Stomach (tissue), 19 donors: ENCODE measurements at places on chromosomes 4 and X.

DNA sequence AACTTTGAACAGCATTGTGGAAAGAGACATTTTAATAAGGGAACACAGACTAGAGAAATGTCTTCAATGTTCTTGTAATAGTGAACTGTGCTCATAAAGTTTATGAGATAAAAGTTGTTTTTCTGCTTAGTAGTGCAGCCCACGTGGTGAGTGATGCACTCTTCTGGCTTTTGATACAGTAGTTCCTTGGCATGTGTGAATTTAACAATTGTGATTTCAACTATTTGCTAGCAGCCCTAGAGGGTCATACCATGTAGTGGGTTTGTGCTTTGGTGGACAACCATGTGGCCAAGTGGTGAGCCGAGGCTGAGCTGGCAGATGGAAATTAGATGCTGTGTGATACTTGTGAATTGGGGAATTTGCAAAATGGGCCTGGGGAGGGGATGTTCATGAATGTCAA is 116.2 kb upstream of the SLC4A4 start:
- no peak for DNase-seq

DNA sequence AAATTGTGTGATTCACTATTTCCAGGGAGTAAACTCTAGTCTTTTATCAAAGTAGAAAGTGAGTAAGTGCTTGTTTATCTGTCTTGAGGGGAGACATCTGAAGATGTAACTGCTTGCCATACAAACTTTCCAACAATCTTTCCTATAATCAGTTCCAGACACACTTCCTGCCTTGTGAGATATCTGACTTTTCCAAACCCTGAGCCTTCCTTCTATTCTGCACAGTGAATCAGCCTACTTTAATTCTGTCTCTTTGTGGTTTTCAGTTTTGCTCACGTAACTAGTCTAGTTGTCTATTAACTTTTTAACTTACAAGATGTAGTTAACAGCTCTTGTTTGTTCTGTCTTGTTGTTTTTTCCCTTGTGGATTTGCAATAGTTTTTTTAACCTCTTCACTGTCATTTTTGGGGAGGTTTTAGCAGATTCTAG is 947.8 kb downstream of the C4orf33 start:
- DNase-seq: no peak

DNA sequence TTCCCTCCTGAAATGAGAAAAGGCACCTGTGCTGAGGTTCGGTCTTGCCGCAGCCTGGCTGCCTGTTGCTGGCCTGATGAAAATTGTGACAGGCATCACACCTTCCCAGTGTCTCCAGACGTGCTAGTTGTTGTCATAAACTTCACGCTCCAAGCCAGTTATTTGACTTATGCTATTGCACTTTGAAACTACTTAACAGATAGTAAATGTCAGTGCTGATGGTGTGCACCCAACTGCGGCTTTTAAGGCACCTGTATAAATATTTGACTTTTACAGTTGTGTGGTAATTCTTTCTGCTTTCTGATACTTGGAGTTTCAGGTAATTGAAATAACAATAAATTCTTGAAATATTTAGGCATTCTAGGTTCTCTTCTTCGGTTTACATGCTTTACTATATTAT is 1.8 kb downstream of the WWC2 start:
- peak; percentile 39 for DNase-seq

- DNase-seq: peak; percentile 19
Observed at GRCh38 chrX:107827030-107827831, 1.6 kb downstream of the MID2 start.

GRCh38 chr4:127829014-127829413 is 46.9 kb downstream of the HSPA4L start:
- no peak for DNase-seq

- DNase-seq: no peak
Observed at GRCh38 chr4:56791316-56791715, 30.2 kb downstream of the SPINK2 start.

DNA sequence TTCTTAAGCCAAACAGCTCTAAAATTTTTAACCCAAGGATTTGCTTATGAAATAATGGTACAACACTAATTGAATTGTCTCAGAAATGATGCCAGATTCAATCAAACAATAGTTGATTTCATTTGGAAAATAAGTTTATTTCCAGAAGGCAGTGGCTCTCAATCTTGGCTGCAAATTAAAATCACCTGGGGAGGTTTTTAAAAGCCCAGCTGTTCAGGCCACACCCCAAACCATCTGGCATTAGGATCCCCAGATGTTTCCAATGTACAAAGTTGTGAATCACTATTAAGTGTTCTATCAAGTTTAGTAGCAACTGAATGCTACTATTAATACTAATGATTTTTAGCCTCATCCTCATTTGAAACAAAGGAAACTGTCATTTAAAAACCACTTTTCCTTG is 22.2 kb downstream of the TMEM184C start:
- no peak for DNase-seq

- DNase-seq: no peak
Observed at GRCh38 chr4:167614866-167615265, 380.6 kb upstream of the SPOCK3 start.

DNA sequence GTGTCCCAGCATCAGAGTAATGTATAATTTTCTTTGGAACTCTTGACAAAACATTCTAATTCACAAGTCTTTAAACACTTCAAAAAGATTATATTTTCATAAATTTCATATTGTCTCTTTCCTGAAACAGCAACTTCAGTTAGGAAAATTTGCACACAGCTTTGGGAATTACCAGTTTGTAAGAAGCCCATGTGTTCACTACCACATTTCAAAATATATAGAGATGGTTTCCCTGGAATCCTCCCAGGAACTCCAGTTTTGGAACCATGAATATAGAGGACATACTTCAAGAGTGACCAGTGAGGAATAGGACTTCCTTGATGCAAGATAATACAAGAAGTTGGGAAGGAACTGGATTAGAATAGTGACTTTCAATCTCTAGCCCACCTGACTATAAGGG is 28.7 kb upstream of the HPGDS start:
- DNase-seq: no peak

DNA sequence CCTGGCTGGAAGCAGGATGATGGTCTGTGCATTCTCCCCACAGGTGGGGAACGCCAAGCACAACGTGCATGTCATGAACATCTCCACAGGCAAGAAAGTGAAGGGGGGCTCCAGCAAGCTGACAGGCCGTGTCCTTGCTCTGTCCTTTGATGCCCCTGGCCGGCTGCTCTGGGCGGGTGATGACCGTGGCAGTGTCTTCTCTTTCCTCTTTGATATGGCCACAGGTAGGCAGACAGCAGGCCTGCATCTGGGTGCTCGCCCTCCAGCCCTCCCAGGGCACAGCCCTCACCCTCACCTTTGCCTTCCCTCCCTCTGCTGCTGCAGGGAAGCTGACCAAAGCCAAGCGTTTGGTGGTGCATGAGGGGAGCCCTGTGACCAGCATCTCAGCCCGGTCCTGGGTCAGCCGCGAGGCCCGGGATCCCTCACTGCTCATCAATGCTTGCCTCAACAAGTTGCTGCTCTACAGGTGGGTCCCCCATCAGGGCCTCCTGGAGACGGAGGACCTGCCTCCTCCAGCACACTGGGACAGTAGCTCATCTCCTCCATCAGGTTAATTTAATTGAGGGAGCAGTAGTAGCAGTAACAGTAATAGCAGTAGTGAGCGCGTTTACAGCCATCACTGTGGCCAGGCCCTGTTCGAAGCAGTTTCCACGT is 4.6 kb downstream of the WDR13 start:
- no peak for DNase-seq

GRCh38 chr4:156766846-156767245 is 204.8 kb downstream of the PDGFC start:
- no peak for DNase-seq

GRCh38 chr4:52431869-52432268 is 227.2 kb downstream of the USP46 start:
- DNase-seq: no peak

DNA sequence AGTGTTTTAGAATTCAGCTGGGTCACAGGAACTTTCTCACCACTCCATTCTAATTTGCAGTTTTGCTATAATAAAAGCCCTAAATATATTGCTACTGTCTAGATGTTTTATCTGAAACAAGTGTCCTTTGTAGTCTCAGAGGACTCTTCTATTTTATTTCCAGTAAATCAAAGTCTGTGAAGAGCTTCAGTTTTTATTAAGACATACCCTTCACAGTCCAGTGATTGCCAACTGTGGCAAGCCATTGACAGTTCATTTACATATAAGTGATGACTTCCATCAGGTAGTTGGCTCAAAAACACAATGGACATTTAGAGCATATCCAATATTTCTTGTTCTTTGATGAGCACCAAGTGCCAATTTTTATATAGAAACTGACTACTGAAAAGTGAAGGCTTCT is 466.1 kb downstream of the IQCM start:
- no peak for DNase-seq

DNA sequence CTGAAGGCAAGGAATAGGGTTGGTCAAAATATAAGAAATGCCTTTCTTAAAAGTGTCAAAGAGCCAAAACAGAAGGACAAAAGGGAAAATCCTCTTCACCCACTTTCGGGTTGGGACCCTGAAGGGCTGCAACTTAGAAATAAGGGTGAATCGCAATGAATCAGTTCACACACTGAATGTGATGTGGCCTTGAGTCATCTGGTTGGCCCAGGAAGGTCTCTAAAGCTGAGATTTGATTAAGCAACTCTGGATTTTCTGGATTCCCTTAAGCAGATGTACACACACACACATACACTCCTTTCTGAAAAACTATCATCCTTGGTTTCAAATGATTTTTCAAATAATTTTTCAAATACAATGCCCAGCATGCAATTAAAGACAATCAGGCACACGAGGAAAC is 13.1 kb downstream of the TAB3 start:
- DNase-seq: no peak

- no peak for DNase-seq
Observed at GRCh38 chr4:79638735-79639134, 230.7 kb upstream of the GK2 start.

DNA sequence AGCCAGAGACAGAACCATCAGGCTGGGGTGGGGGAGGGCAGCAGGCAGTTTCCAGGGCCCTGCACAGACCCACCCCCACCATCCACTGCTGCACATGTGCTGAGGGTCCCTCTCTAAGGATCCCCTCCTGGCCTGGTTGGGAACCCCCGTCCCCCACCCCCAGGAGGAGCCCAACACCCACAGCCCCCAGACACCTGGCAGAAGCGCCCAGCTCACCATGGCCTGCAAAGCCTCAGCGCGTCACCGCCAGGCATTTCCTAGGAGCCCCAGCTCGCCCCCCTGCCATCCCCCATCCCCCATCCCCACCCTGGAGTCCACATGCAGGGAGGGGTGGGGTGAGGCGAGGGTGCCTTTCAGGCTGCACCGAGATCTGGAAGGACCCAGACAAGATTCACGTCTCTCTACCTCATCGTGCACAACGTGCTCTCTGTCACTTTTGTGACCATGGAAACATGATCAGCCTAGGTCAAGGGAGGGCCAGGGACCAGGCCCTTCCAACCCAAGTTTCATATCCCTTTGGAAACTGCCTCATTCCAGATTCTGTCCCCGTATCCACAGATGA is 9.3 kb downstream of the MXD4 start:
- no peak for DNase-seq

- DNase-seq: no peak
Observed at GRCh38 chr4:72857787-72858186, 211.7 kb downstream of the COX18 start.

GRCh38 chrX:97026406-97026805 is 142.7 kb downstream of the RPA4 start:
- no peak for DNase-seq

DNA sequence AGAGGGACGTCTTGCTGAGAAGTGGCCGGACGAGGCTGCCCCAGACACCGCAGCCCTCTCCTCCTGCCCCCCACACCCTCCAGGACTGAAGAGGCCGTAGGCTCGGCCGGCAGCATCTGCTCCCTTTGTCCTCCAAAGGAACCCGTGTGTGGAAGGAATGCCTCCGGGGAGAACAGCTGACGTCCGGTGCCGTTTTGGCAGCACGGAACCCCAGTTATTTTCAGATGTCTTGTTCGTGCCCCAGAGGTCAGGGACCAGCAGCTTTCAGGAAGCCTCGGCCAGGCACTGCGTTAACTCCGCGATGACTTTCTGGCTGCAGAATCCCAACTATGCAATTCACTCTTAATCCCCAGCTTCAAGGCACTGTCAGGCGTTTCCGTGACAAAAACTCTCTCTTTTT is 10.9 kb upstream of the PPP2R3B start:
- peak; percentile 48 for DNase-seq

- no peak for DNase-seq
Observed at GRCh38 chr4:108738003-108738706, 24.7 kb downstream of the ETNPPL start.

GRCh38 chr4:15336410-15337167 is 91.2 kb upstream of the C1QTNF7 start:
- DNase-seq: no peak

DNA sequence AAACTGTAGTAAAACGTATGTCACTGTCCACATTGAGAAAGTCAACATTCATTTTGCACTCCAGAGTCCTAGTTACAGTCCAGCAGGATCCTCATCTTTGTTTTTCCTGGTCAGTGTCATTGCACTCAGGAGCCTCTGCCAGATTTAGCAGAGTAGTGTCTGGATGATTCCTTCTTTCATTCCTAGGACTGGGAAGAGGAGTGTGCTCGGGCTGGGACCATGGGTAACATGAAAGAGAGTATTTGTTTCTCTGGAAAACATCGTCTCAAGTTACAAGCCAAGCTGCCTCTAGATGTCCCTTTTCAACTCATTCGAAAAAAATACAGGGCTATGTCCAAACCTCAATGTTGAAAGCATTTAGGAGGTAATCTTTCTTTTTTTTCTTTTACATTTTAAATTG is 69.9 kb upstream of the TNIP3 start:
- DNase-seq: no peak

DNA sequence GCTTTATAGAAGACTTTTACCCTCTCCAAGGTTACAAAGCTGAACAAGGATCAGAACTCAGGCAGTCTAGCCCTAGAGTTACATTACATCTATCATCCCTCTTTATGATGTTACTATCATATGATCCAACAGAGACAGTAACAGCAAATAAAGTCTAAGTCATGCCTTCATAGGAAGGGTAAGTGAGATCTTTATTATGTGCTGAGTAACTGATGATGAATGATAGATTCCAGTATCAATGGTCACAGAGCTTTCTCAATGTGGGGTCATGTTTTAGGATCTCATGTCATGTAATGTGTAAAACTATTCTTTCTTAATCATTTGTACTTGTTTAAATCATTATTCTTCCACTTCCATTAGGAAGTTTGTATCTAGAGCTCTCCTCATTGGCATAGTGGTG is 22.8 kb downstream of the ELOVL6 start:
- no peak for DNase-seq

DNA sequence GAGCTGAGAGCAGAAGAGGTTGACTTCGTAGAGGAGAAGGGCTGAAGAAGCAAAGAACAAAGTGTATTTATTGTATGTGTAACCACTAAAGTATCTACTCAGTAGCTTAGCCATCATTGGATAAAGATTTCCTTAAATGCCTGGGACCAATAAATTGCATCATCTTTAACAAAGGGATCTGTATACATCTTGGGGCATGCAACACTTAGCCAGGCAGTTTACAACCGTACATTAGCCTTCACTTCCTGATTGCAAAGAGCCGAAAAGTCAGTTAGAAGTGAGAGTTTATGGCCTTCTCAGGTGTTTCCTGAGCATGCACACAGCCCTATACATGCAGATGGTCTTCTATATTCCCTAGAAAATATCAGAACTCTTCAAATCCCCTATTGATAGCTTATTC is 68.0 kb upstream of the MAGED1 start:
- no peak for DNase-seq
